Vagina (tissue), 2 donors: ENCODE measurements at places on chromosomes 1 and 21. TPM values are rescaled to one million over a fixed set of nuclear protein-coding genes. Genes with fewer than 3 reads are reported as not detected.

Gene TMEM200B
- total RNA-seq, result 25.8 TPM

Gene VSIG8
- total RNA-seq, result not detected

Gene ADAMTS4
- 78.3 TPM for total RNA-seq

Gene SLC22A15
- total RNA-seq, result 9.8 TPM

Gene DENND2D
- total RNA-seq, result 25.5 TPM

Gene ACTN2
- 1.5 TPM for total RNA-seq

Gene AQP10
- total RNA-seq, result not detected

Gene ZNF697
- total RNA-seq, result 3.7 TPM

Gene ENAH
- 62.4 TPM for total RNA-seq

Gene KRTAP19-5
- total RNA-seq, result not detected

Gene RBM34
- total RNA-seq, result 44.7 TPM

DNA sequence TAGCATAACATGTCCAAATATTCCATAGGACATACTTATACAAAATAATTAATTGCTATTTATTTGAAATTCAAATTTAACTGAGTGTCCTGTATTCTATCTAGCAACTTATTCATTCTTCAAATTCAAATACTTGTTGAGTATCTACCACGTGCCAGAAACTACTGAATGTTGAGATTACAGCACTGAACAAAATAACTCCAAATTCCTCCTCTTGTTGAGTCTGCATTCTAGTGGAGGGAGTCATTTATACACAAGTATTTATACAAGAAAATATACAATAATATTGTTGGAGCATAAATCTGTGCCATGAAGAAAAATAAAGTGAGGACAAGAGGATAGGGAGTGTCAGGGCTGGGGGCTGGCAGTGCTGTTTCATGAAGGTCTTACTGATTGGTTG lies 43.7 kb upstream of the CDC42BPA start:
- no peak overlapping the region for H3K27ac ChIP-seq
- DNase-seq, result no peak
- peaks cover 7% of the 10 kb centered on the region for H3K4me1 ChIP-seq
- no peak overlapping the region for H3K4me3 ChIP-seq
- no peaks in the 10 kb centered on the region for H3K36me3 ChIP-seq

DNA sequence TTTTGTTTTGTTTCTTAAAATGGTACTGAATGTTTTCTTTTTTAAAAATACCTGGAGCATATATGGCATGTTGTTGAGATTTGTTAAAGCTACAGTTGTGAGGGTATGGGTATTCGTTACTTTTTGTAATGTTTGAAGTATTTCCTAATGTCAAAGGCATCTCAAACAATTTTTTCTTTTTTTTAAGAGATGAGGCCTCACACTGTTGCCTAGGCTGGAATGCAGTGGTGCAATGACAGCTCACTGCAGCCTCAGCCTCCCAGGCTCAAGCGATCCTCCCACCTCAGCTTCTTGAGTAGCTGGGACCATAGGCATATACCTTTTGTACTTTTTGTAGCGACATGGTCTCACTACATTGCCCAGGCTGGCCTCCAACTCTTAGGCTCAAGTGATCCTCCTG lies 16.1 kb downstream of the CLCN6 start:
- no peak overlapping the region for H3K27ac ChIP-seq
- no peaks in the 10 kb centered on the region for H3K27me3 ChIP-seq
- no peaks in the 10 kb centered on the region for H3K36me3 ChIP-seq
- no peak for DNase-seq
- H3K4me3 ChIP-seq, result no peak overlapping the region

DNA sequence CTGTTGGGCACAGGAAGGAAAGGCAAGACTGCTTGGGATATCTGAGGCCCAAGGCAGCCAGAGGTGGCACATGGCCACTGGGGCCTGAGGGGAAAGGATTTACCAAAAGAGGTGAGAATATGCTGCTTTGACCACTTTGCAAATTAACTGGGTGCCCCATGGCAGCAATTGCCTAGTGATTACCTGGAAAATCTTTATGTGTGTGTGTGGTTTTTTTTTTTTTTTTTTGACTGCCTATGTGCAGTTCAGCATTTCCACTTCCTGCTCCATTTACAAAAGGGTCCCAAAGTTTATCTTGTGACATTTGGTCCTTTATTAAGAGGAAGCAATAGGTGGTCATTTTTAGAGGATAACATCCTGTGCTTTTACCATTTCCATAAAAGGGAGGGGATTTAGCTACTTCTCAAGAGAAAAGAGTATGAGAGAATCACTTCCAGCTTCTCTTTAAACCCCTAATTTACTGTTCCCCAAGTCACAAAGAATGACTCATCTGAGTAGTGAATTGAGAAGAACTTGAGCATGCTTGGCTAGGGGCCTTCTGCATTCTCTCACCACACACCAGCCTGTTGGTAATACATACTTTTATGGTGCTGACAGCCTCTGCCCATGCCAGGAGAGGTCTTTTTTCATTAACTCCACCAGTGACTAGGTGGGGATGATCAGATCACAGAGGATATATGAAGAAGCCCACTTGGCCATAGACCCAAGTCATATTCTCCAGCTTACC lies 52.1 kb downstream of the SYDE2 start:
- no peak overlapping the region for H3K4me3 ChIP-seq
- no peaks in the 10 kb centered on the region for H3K36me3 ChIP-seq
- H3K27ac ChIP-seq, result no peak overlapping the region
- H3K4me1 ChIP-seq, result no peaks in the 10 kb centered on the region
- no peaks in the 10 kb centered on the region for H3K27me3 ChIP-seq

GRCh38 chr1:188365874-188366273 lies 1537.1 kb downstream of the PLA2G4A start:
- no peak overlapping the region for H3K27ac ChIP-seq
- no peak for DNase-seq
- H3K27me3 ChIP-seq, result no peaks in the 10 kb centered on the region

GRCh38 chr1:36989241-36989640 lies 45.1 kb downstream of the GRIK3 start:
- no peak overlapping the region for H3K27ac ChIP-seq
- H3K27me3 ChIP-seq, result no peaks in the 10 kb centered on the region
- peaks cover 5% of the 10 kb centered on the region for H3K4me1 ChIP-seq
- no peaks in the 10 kb centered on the region for H3K36me3 ChIP-seq

DNA sequence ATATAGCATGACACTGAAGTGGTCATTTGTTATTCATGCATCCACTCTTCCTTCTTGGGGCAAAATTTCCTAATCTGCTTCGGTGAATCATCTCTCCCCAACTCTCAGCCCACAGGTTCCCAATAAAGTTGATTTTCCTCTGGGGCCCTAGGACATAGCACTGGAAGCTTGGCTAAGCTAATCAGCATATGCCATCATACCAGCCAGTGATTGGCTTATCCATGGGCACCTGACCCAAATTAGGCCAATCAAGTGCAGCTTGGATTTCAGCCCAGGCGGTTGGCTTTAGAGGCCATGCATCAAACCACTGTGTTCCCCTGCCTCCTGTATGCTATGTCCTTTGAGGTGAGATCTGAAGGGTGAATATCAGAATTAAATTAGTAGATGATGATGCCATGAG lies 58.9 kb downstream of the C1orf94 start:
- no peaks in the 10 kb centered on the region for H3K27me3 ChIP-seq
- no peaks in the 10 kb centered on the region for H3K4me1 ChIP-seq
- no peak overlapping the region for H3K4me3 ChIP-seq
- no peaks in the 10 kb centered on the region for H3K36me3 ChIP-seq
- no peak for DNase-seq
- no peak overlapping the region for H3K27ac ChIP-seq

DNA sequence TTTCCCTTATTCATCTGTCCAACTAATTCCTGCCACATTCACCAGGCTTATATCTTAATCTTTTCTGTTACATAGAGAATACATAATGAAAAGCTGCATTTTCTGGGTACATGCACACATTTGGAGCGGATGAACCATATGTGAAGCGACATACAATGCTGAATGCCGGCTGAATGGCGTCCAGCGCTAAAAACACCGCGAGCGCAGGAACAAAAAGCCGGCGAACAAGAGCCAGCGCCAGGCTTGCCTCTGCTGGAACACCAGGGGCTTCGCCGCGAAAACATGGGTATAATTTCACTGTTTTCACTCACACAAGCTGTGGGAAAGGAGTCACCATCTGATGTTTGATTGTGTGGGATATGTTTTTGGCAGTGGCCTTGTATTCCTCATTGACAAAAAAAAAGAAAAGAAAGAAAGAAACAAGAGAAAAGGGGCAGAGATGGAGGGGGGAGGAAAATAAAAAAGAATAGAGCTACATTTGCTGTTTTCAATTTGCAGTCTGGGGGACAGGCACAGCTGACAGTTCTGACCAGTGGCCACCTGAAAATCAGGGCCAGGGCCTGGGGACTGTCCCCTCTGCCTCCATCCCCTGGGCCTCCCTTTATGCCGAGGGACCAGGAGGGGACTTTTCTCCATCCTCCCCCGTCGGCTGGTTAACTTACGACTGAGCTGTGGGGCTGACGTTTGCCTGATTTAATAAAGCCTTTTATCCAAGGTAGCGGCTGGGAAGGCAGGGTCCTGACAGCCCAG lies 70.2 kb upstream of the OLIG2 start:
- no peaks in the 10 kb centered on the region for H3K27me3 ChIP-seq
- H3K27ac ChIP-seq, result no peak overlapping the region
- no peaks in the 10 kb centered on the region for H3K4me1 ChIP-seq
- no peak overlapping the region for H3K4me3 ChIP-seq
- DNase-seq, result no peak
- H3K36me3 ChIP-seq, result no peaks in the 10 kb centered on the region

DNA sequence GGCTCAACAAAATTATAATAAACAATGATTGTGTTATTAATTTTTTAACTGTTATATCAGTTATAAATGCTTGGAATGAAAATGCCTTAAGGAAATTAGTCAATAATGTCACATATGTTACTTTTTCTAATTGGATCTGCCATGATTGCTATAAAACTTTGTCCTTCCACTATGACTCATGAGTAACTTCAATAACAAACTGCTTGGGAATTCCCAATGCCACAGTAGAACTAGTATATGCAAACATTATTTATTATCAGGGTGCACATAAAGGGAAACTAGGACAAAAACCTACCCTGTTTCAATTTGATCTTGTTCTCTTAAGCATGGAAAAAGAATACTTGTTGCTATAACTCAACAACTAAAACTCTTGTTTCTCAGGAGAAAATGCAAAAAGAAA lies 59.1 kb upstream of the PDC start:
- DNase-seq, result no peak
- H3K27me3 ChIP-seq, result no peaks in the 10 kb centered on the region
- H3K4me3 ChIP-seq, result no peak overlapping the region
- H3K4me1 ChIP-seq, result no peaks in the 10 kb centered on the region

GRCh38 chr1:9655836-9656235 lies 4.3 kb downstream of the PIK3CD start:
- no peaks in the 10 kb centered on the region for H3K36me3 ChIP-seq
- H3K4me1 ChIP-seq, result peaks cover 17% of the 10 kb centered on the region
- H3K27ac ChIP-seq, result no peak overlapping the region
- no peak for DNase-seq

DNA sequence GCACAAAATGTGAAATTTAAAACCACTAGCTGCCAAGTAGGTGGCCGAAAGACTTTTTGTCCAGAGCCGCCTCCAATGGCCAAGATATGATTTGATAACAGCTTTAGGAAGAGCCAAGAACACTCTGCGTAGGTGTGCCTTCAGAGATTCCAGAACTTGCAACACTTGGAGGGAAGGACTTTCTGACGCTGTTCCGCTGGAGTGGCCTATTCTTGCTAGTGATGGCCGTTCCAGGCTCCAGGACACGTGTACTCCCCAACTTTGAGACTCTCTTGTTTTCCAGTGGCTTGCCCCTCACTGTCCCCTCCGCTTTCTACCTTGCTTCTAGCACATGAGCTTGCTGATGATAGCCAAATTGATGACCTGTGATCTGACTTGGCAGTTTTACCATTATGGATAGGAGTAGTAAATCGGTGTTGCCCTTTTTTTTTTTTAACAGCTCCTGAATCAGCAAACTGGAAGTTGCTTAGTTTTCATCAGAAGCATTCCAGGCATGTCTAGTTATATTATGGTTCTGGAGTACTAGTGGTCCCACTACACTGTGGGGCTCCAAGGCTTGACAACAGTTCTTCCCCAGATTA lies 1.0 kb downstream of the PRDX6 start:
- peaks cover 58% of the 10 kb centered on the region for H3K4me1 ChIP-seq
- DNase-seq, result no peak
- H3K27me3 ChIP-seq, result no peaks in the 10 kb centered on the region
- no peaks in the 10 kb centered on the region for H3K36me3 ChIP-seq
- H3K4me3 ChIP-seq, result peak overlapping the region; percentile 73

- H3K4me1 ChIP-seq, result peaks cover 13% of the 10 kb centered on the region
- H3K36me3 ChIP-seq, result no peaks in the 10 kb centered on the region
- H3K27ac ChIP-seq, result no peak overlapping the region
- H3K27me3 ChIP-seq, result no peaks in the 10 kb centered on the region
- H3K4me3 ChIP-seq, result no peak overlapping the region
Measured at GRCh38 chr1:151967091-151967490, 26.6 kb downstream of the S100A10 start.

DNA sequence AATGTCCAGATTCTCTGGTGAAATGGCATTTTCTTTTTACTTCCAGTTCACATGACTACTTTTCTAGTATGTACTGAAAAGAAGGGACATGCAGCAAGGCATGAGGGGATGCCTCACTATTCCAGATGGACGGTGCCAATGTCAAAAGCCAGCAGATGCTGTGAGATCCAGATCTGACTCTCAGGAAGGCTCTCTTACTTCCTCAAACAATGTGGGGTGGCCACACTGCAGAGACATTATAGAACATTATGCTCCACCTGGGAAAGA lies 17.7 kb downstream of the CRYZ start:
- peaks cover 63% of the 10 kb centered on the region for H3K36me3 ChIP-seq
- DNase-seq, result no peak
- no peaks in the 10 kb centered on the region for H3K27me3 ChIP-seq
- no peak overlapping the region for H3K27ac ChIP-seq
- no peak overlapping the region for H3K4me3 ChIP-seq
- no peaks in the 10 kb centered on the region for H3K4me1 ChIP-seq

- H3K4me3 ChIP-seq, result no peak overlapping the region
- no peak overlapping the region for H3K27ac ChIP-seq
- H3K36me3 ChIP-seq, result no peaks in the 10 kb centered on the region
- DNase-seq, result no peak
- H3K4me1 ChIP-seq, result peaks cover 3% of the 10 kb centered on the region
Measured at GRCh38 chr1:211680752-211681327, 5.4 kb upstream of the NEK2 start.

GRCh38 chr1:236156512-236157208 lies 14.3 kb downstream of the GPR137B start:
- H3K4me3 ChIP-seq, result no peak overlapping the region
- no peaks in the 10 kb centered on the region for H3K27me3 ChIP-seq
- no peaks in the 10 kb centered on the region for H3K4me1 ChIP-seq
- no peak for DNase-seq
- no peaks in the 10 kb centered on the region for H3K36me3 ChIP-seq

DNA sequence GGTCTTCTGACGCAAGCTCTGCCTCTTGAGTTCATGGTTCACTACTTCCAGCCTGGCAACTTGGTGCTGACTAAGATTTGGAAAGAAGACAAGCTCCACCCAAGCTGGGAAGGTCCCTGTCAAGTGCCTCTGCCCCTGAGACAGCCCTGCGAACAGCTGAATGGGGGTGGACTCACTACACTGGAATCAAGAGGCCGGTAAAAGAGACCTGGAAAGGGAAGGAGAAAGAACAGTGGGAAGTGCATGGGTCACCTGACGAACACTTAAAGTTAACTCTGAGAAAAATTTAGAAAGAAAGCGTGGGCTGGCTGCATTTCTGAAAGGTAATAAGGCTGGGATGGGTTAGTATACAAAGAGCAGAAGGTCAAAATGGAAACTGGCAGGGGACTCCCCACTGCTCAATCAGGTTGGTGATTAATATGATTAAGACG lies 26.1 kb upstream of the ZNF496 start:
- peaks cover 40% of the 10 kb centered on the region for H3K4me1 ChIP-seq
- H3K27ac ChIP-seq, result peak overlapping the region; percentile 62
- H3K36me3 ChIP-seq, result no peaks in the 10 kb centered on the region
- DNase-seq, result no peak
- no peaks in the 10 kb centered on the region for H3K27me3 ChIP-seq
- no peak overlapping the region for H3K4me3 ChIP-seq
